ENCODE measurements at places on chromosomes 5 and 9.

DNA sequence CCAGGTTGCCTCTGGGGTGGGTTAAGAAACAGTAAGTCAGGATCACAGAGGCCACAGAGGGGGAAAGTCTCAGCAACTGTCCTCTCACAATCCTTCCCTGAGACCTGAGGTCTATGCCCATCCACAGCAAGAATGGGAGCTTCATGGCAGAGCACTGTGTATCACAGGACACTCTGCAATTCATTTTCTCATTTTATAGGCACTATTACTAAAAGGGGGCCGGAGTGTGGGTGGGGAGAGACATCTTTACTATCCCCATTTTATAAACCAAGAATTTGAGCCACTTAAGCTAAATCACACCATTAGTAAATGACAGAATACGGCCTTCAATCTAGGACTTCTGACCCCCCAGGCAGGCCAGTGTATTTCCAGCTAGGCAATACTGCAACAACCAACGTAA, 79.9 kb downstream of the LHFPL2 start:
- no peak for DNase-seq

DNA sequence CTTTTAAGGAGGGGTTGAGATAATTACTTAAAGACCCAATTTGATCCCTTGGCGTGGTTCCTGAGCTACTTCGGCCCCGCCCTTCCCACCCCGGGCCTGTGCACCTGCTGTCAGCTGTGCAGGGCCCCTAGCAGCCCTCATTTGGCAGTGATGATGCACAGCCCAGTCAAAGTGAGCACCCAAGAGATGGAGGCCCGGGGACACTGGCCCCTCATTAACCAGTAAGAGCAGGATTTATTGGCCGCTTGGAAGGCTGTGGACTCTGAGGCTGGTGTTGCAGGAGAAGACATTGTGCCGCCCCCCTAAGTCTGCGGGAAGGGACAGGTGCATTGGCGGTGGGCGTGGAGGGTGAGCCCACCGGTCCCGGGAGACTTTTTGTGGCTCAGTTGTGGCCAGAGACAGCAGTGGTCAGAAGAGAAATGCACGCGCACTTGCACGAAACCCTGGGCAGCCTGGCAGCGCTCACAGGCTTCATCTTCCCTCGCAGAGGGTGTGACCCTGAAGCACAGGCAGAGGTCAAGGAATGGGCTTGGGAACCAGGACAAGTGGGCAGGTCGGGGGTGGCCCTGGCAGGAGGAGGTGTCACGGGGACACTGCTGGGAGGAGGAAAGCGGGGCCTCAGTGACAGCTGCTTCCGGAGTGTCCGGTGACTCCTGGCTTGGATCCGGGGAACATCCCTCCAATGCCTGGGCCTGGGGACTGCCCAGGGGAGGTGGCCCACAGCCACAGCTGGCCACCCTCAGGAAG, 74.0 kb upstream of the RXRA start:
- DNase-seq, result no peak

DNA sequence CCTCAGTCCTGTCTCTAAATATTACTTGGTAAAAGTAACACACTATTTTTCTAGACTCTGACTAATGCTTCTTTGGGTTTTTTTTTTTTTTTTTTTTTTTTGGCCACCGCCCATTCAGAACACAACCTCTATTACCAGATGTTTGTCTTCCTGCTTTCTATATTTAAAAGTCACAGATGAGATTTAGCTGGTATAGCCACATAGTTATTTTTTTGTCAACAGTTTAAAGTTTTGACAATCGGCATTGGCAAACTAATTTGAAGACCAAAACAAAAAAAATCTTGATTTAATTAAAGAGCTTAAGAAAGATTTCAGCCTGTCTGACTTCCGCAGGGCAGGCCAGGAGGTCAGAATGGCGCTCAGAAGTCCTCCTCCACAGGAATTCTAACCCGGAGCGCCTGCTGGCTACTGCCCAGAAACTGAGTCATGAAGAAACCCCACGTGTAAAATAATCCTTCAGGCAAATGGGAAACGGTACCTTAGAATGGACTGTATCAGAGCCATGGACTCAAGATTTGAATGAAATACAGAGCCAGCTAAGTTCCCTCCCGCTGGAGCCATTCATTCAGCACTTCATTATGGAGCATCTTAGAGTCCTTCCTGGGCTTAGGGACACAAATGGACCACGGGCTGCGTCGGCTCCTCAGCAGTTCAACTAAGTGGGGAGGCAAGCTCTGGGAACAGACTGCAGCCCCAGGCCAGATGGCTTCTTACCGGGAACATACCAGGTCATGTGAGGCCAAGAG, 55.6 kb downstream of the PTPDC1 start:
- no peak for DNase-seq

GRCh38 chr9:98104445-98104881, 14.6 kb downstream of the TRIM14 start:
- no peak for DNase-seq

Measured in activated CD4-positive, alpha-beta T cell treated with anti-CD3 and anti-CD28 coated beads, Interleukin-2, amount 50 U/mL, for 48 hours (primary cell).